LHCN-M2 (cell line): ENCODE measurements at places on chromosomes 16 and 17.

GRCh38 chr17:75370286-75370915 is 35.1 kb downstream of the GRB2 start:
- peak; percentile 95 for DNase-seq

DNA sequence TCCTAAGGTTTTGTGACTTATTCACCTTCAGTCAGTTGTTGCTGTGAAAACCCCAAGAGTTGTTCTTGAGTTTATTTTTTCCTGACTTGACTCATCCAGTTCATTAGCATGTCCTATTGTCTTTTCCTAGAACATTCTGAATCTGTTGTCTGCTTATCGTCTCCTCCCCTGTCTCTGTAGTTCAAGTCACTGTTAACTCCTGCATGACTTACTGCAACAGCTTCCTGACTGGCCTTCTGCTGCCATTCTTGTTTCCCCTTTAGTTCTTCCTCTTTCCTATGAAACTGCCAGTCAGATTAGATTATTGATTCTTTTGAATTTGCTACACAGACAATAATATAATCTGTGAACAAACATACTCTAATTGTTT is 161.5 kb downstream of the FTO start:
- DNase-seq: peak; percentile 87

DNA sequence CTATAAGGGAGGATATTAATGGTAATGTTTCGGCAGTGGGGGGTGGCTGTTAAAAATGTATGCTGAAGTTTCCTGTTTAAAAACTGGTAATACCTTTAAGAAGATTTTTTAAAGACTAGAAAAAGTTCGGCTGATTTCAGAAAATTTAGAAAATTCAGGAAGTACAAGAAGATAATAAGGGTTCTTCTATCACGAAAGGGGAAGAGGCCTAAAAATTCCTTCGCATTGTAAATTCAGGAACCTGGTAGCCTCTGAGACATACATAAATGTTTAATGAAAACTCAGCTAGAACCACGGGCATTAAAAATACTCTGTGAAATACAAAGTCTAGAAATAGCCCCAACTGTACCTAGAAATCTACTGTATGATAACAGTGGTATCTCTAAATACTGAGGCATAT is 181.2 kb downstream of the PARN start:
- no peak for DNase-seq

- no peak for DNase-seq
Observed at GRCh38 chr17:600576-601243, 113.9 kb downstream of the VPS53 start.

- DNase-seq: no peak
Observed at GRCh38 chr17:76659928-76660655, 16.5 kb upstream of the ST6GALNAC1 start.

DNA sequence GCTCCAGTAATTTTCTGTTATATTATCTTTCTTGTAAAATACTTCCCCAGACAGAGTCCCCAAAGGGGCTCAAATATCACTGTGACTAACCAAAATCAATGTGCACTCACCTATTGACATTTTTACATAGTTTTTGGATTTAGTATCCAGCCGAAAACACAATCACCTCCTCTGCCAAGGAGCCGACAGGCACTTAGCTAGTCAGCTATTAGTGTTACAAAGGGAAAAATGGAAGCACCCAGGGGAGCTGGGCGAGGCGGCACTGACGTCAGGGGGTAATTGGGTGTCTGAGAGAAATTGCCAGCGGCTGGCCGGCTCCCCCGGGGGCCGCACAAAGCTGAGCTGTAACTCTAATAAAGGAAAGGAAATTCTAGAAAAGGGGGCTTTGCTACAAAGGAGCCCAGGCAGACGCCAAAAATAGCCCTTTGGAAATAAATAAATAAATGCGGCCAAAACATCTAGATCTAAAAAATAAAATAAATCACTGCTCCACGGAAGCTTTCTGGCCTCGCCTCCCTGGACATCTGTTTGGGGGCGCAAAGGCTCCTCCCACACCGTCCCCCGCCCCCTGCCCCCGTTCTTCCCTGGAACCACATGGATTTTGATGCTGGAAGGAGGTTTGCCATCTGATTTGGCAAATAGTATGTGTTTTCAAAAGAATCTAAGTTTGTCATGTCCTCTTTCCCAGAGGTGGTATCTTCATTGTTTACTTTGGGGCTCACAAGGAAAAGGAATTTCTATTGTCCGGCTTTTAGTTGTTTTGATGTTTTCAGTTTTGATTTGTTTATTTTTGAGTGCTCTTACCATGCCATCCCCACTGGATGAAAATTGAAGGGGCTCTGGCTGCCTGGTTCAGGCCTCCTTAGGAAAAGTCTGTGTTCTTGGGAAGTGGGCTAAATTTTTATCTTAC is 156.7 kb downstream of the ZNF423 start:
- DNase-seq: no peak

- no peak for DNase-seq
Observed at GRCh38 chr17:72665852-72666851, 426.3 kb downstream of the SLC39A11 start.

DNA sequence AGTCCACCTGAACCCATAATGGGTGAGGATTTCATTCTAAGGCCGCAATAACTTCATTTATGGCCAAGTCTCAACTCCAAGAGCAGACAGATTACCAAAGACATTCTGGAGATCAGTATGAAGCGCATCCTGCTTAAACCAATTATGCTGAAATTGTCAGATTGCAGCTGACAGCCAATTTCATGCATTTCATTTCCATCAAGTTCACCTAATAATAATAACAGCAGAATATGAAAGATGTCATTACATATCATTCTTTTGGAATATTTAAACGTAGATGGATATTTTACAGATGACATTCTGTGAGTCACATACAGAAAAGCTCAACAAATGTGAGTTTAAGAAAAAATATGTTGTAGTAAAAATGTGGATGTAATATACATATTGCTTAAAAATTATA is 54.9 kb upstream of the NACA2 start:
- peak; percentile 3 for DNase-seq

DNA sequence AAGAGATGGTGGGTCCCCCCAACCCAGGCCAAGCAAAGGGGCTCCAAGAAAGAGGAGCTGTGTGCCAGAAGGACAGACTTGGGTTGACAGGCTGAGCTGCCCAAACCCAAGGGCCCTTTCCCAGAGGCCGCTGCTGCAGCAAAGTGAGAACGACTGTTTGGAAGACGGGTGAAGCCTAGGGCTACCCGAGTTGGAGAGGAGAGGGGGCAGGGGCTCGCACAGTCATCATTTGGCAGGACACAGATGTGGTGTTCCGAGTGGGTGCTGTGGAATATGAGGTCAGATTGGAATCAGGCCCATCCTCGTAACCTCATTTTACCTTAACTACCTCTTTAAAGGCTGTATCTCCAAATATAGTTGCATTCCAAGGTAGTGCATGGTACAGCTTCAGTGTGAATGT is 5.3 kb upstream of the MFAP4 start:
- no peak for DNase-seq

DNA sequence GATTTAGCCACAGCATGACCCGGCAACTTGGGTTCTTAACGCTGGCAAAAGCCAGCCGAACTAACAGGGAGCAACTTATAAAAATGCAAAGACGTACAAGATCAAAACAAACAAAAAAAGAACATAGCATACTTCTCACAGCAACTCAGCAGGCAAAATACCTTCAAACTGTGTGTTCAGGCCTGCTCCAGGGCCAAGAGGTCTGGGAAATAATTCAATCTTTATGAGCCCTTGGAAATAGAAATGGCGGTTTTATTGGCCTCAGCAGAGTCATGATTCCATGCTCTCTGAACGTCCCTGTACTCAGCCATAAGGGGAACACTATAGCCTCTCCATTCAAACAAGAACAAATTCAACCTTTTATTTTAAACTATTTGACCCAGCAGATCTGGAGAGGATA is 101.3 kb upstream of the C17orf78 start:
- DNase-seq: no peak

GRCh38 chr17:43393944-43394482 is 4.8 kb upstream of the ARL4D start:
- peak; percentile 88 for DNase-seq

DNA sequence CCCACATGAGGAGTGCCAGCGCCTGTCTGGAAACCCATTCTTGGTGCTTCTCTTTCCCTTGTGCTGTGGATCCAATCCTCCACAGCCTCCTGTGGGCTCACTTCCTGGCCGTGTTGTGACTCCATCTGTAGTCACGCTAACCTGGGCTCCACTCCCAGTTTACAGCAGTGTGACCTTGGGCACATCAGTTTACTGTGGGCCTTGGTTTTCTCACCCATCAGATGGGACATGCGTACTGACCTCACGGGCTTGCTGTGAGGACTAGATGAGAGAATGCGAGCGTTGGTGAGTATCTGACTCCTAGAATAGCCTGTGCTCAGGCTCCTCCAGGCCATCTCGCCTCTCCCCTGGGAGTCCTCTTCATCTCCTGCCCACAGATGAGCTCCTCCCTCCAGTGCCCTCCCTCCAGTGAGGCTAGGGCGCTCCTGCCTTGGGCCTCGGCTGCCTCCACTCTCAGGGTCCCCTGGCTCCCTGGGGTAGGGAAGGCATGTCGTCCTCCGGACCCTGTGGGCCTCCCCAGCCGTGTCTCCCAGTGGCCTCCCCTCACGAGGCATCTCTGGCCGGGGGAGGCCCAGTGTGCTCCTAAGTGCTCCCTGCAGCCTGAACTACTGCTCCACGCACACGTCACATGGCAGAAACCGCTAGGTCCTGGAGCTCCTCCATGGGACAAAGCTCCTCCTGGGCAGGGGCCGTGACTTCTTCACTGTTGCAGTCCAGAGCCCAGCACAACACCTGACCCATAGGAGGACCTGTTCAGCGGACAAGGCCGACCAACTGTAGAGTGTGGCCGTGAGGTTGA is 5.2 kb upstream of the FOXJ1 start:
- no peak for DNase-seq

GRCh38 chr16:62596584-62596983 is 560.3 kb upstream of the CDH8 start:
- no peak for DNase-seq

DNA sequence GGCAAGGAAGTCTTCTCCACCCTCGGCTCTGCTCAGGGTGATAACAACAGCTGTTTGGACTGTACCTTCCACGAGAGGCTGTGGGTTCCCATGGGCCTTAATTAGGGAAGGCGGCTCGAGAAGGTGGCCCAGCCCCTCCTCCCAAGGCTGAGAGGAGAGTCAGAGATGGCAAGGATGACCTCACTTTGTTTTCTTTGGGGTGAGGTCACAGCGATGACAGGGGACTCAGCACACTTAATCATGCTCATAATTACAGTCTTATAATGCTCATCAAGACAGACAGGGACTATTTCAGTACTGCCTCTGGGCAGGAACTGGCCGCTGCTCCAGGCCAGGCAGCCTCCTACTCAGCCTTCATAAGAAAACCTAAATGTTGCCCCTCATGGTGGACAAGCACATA is 19.7 kb downstream of the WFDC1 start:
- DNase-seq: no peak

DNA sequence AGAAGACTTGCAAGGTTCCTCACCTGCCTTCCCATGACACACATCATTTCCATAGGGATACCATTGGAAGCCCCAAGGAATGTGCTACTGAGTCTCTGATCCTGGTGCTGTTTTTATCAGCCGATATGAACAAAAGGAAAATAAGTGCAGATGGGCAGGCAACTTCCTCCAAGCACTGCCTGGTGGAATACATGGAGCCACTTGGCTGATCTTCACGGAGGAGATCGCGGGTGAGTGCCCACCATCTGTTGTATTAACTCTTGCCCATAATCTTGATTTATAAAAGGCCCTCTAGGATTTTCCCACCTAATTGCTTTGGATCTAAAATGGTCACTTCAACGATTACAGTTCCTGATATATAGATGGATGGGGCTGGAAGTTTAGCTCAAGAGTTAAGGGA is 24.7 kb upstream of the CDRT15 start:
- DNase-seq: no peak

GRCh38 chr16:23682181-23682580 is 3.5 kb downstream of the PLK1 start:
- no peak for DNase-seq

DNA sequence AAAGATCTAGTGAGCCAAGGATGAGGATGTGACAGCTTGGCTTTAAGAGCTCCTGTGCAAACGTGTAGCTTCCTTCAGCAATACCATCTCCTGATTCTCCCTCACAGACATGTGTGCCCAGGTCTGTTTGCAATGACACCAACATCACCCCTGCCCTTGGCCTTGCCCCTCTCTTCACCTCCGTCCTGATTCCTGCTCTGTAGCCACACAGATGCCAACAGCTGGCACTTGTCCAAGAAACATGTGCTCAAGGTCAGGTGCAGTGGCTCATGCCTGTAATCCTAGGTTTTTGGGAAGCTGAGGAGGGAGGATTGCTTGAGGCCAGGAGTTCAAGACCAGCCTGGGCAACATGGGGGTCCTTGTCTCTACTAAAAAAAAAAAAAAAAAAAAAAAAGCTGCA is 103.8 kb upstream of the CRHR1 start:
- no peak for DNase-seq
